ENCODE measurements at places on chromosomes 11 and 22. TPM values are rescaled to one million over a fixed set of nuclear protein-coding genes. Genes with fewer than 3 reads are reported as not detected.

The APOA1 gene
- polyA plus RNA-seq = 0.21 TPM

DNA sequence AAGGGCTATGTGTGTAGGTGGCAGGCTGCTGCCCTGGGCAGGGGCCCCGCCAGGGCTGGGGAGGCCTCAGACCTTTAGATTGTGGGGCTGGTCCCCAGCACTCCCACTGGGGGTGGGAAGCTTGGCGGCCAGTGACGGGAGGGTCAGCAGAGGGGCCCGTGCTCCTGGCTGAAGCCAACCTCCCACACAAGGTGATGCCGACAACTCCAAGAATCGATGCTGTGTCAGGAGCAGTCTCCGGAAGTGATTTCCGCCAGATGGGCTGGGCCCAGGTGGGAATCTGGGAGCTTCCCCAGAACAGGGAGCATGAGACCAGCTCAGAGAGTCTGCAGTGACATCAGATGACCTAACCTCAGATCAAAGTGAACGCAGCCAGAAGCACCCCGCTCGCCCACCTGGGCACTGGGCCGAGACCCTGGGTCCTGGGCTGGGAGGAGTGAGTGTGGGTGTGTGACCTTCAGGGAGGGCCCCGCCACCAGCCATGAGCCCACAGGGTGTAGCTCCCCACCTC, 7.7 kb downstream of the TRPM5 start:
- DNase-seq = no peak

GRCh38 chr11:102004220-102004619, 43.0 kb upstream of the CFAP300 start:
- DNase-seq = no peak

DNA sequence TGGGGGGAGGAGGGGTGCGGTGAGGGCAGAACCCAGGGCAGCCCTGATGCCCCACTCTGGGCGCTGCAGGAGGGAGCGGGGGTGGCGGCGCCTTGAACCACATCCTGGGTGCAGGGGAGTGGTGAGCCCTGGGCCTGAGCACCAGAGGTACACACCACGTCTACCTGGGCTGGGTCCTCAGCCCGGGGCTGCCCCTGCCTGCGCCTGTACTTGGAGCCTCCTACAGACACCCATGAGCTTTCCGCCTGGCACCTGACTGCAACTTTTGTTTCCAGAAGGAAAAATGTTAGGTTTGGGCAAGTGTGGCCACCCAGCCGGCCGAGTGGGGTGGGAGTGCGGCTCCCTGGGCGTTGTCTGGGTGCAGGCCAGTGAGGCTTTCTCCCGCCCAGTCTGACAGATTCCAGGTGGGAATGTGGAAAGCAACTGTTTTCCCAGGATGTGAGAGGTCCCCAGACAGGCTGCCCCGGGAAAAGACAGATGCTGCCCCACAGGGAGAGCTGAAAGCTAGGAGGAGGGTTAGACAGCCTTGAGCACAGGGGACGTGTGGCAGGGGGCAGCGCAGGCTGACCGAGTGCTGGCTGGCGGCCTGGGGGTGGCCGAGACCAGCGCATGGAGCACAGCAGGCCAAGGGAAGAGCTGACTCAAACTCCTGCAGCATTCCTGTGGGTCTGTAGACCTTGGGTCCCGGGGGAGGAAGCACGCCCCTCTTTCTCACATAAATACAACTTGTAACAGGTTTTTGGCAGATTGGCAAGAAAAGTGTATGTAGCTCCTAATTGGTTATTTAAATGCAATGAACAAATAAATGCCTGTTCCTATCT, 44.1 kb downstream of the GNB1L start:
- no peak for DNase-seq

The UFD1 gene
- 95.4 TPM for polyA plus RNA-seq

DNA sequence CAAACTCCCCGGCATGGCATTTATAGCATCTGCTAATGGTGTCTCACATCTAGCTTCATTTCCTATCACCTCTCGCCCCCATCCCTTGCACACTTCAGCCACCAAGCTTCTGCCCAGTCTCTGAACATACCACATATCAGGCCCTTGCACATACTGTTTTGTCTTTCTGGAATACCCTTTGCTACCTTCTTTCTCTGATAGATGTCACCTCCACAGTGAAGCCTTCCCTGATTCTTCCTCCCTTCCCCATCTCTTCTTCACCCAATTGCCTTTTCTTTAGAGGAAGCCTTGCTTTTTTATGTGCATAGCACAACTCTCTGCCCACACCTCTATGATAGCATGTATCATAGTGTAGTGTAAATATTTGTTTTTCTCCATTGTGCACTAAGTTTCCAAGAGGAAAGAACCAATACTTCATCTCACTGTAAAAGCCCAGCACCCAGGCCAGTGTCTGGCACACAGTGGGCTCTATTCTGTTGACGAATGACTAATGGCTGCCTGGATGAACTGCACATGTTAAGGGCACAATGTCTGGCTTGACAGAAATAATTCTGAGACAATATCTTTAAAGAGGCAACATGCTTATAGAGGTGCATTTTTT, 27.8 kb downstream of the P4HA3 start:
- DNase-seq = no peak

The MYRF gene
- 19.2 TPM for polyA plus RNA-seq

DNA sequence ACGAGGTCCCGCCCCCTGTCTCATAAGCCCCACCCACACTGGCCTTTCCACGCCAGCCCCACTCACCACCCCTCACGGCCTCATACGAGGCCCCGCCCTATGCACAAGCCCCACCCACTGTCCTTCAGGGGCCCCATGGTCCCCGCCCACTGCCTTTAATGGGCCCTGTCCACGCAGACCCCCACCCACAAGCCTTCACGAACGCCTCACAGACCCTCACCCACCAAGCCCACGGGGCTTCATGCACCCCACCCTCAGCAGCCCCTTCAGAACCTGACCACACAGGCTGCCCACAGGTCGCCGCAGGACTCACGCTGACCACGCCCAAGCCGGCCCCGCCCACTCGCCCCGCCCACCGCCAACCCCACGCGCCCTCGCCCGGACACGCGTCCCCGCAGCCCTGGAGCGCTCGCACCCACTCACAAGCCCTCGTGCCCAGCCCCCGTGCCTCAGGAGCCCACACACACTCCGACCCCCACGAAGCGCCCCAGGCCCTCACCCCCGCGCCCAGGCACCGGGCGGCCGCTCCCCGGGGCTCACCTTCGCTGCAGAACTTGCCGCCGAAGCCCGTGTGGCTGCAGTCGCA, 10.5 kb downstream of the NRXN2 start:
- no peak for DNase-seq

DNA sequence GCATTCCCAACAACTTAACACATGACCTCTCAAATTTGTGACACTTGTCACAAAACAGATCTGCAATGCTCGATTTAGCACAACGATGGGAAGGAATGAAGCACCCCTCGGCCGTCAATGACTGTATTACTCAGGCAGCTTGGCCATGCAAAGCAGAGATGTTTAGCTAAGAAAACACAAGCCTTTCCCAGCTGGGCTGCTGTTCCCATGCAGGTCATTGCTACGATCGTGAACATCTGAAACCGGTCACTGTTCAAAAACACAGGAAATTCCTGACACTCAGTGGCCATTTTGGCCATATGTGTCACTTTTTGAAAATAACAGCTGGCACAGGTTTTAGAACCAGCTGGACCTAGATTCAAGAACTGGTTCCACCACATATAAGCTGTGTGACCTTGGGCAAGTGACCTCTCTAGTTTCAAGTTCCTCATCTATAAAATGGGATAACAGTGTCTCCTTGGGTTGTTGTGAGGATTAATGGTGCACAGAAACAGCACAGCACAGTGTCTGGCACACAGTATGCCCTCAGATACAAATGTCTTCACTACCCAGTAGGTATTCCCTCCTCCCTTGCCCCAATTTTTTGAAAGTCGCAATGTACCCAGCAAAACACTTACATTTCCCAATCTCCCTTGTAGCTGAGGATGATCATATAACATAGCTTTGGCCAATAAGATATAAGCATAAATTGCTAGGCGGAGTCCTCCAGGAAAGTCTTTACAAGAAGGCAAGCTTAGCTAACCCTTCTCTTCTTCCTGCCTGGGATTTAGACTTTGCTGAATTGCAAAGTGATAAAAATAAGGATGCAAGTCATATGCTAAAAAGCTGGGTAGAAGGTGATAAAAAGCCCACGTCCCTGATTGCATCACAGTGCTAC, 93.1 kb downstream of the C11orf58 start:
- DNase-seq = no peak

DNA sequence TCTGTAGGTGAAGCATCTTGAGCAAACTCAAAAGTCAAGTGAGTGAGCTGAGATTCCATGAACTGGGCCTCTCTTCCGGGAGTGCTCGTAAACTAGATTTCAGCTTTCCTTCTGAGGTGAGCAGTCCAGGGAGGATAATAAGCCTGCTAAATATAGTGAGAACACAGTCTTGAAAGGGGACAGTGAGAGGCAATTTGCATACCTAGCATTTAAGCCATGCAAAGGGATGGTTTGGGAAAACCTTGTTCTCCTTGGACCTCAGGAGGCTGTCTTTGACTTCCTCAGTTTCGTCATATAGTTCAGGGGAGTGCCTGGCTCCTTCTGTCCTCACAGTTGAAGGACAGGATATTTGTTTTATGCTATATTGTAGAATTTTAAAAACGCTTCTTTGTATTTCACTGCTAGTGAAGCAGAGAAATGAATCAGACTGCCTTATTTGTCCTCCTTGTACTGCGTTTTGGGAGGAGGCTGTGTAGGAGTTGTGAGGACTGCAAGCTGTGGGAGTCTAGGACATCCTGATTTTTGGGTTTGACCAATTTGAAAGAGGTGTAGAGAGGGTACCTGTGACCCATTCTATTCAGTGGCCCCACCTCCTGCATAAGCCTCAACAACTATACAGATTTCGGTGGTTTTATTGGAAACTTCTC, 11.0 kb upstream of the SORL1-AS1 start:
- no peak for DNase-seq

DNA sequence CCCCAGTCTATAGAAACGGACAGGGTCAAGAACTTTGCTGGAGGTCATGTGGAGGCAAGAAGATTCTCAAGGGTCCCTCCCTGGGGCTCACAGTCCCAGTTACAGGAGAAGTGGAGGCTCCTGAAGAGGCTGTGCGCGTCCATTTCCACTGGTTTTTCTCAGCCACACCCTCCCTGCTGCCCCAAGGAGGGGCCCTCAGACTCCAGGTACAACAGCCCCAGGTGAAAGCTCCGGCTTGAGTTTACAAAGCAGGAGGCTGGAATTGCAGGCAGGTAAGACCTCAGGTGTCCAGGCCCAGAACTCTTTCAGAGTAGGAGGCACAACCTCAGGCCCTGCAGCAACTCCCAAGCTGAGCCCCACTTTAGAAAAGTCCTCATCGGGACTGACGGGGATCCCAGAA, 3.1 kb downstream of the SHANK2 start:
- DNase-seq = no peak

The KRTAP5-11 gene
- polyA plus RNA-seq = not detected

The CADM1 gene
- polyA plus RNA-seq = 33.3 TPM

The ENTHD1 gene
- polyA plus RNA-seq = not detected

DNA sequence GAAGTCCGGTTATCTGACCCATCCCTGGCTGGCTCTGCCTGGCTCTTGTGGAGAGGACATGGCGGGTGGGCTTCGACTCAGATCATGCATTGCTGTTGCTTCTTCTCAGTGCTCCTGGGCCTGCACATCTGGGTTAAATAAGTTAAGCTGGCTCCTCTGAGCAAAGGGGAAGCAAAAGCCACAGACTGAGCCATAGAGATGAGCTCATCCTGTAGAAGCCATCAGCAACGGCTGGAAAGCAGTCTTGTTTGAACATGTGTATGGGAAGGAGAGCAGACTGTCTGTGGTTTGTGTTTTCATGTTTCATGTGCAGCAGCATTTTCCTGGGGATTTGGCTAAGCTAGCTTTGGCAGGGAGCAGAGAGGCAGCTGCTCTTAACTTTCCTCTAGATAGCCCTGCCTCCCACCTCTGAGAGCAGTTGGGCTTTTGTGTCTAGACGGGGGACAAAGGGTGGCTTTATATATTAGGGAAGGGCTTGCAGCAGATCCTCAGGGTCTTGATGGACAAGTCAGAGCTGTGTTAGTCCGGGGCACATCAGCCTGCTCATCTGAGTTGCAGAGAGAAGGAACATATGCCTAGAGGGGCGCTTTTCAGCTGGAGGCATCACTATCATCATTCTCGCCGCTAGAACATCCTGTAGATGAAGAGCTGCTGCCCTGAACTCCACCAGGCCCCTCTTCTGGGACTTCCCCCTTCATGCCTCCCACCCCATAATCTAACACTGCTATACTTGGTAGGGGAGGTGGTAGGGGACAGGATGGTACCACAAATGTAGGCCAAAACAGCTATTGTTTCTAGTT, 14.9 kb downstream of the DCPS start:
- DNase-seq = no peak

DNA sequence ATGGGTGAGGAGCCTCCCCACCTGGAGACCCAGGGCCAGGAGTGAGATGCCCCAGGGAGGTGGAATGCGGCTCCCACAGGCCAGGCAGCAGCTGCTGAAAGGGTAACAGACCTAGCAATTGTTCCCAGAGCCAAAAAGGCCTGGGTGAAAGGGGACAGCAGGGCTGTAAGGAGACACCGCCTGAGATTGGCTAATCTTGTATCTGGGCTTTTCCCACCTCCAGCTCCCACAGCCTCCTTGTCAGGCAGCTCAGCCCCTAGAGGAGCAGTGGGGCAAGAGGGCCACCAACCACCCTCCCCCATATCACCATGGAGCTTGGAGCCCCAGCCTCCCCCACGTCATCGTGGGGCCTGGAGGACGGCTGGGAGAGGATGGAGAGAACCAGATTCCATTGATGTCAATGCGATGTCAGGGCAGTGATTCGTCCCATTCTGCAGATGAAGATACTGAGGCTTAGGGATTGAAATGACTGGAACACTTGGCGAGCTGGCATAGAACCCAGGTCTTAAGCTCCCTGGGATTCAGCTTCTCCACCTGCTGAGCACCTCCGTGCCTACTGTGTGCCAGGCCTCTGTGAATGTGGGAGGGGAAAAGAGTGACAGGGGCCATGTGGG, 2.9 kb upstream of the MGAT3 start:
- no peak for DNase-seq

The ASPHD2 gene
- polyA plus RNA-seq = 0.92 TPM

GRCh38 chr11:64870893-64871466, 7.4 kb downstream of the EHD1 start:
- DNase-seq = no peak

The ASCL2 gene
- not detected for polyA plus RNA-seq

The WNT7B gene
- polyA plus RNA-seq = 92.0 TPM

The SOX10 gene
- polyA plus RNA-seq = not detected

GRCh38 chr11:124898263-124898680, 607 bp upstream of the ROBO4 start:
- no peak for DNase-seq

DNA sequence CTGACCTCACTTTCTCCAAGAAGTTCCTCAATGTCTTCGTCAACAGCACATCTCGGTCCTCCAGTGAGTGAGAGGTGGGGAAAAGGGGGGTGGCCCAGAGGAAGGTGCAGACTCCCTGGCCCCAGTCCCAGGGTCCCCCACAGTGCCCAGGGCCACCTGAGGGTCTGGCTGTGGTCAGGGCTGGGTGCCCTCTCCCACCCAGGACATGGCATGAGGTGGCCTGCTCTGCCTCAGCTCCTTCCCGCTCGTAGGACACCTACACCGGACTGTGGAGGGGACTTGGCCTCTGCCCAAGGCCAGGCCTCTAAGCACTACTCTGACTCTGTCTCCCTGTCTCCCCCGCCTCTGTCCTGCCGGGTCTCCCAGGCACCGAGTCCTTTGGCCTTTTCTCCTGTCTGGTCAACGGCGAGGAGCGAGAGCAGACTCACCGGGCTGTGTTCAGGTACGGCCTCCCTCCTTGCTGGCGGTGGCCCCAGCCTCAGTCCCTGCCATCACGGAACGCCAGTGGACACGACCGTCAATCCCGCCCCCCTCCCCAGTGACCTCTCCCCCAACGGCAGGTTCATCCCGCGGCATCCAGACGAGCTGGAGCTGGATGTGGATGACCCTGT, 4.5 kb downstream of the MAPK8IP2 start:
- DNase-seq = no peak

The RBX1 gene
- 61.3 TPM for polyA plus RNA-seq

The FOLR2 gene
- not detected for polyA plus RNA-seq

The FAM83F gene
- not detected for polyA plus RNA-seq
